H7 (cell line): ENCODE measurements at places on chromosomes 12 and 14.

DNA sequence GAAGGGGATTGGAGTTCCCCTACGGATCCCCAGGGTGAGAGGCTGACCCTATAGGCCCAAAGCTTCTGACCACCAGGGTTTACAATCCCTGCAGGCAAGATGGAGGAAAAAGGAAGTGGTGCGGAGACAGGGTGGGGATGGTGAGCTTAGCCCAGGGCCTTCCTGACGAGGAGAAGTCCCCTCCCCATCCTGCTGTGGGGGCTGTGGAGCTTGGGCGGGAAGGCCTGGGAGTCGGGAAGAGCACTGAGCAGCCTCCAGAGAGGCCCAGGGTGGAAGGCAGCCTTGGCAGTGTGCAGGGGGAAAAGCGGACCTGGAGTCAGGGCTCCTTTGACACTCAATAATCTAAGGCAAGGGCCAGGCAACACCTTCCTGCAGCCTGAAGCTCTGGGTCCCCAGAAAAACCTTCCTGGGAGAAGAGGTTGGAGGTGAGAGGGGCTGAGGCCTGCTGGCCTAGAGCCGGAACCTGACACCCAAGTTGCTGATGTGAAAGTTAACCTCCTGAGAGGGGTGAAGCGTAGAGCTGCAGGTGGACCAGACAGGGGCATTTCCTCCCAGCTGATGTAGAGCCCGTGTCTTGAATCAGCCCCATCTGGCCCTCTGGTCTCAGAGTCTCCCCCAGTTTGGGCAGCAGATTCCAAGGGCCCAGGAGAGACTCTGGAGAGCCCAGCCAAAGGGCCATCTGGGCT, 6.0 kb downstream of the HDAC7 start:
- peak; percentile 82 for DNase-seq

GRCh38 chr14:34425095-34425851, 36.8 kb downstream of the SPTSSA start:
- DNase-seq, result no peak

GRCh38 chr12:52191841-52192791, at the start of gene KRT80:
TSS of gene KRT80 (minus strand) at chr12:52192014. CDS start at chr12:52191902, 112 bp downstream.
- DNase-seq, result peak; percentile 64

DNA sequence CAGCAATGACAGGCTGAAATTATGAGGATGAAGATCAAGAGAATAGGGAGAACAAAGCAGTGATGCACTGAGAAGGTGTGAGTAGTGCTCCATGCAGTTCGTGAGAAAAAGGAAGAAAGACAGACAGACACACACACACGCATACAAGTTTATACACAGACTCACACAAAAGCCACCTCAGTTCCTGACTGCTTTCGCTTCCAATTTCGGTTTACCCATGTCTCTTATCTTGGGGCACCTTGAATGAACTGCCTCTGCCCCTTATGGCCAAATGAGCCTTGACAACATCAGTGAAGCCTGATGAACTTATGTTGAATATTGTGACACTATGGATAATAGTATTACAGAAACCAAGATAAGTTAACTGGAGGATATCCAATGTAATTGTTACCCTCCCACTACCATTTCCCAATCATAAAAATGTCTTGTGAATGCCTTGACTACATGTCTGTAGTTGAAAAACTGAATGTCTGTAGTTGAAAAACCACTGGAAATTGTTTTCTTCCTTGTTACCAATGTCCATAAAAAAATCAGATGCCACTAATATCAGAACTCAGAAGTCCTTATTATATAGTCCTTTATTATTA, 380.4 kb upstream of the DDHD1 start:
- DNase-seq, result no peak

- DNase-seq, result no peak
Measured at GRCh38 chr12:54141431-54142113, 47.2 kb downstream of the SMUG1 start.

DNA sequence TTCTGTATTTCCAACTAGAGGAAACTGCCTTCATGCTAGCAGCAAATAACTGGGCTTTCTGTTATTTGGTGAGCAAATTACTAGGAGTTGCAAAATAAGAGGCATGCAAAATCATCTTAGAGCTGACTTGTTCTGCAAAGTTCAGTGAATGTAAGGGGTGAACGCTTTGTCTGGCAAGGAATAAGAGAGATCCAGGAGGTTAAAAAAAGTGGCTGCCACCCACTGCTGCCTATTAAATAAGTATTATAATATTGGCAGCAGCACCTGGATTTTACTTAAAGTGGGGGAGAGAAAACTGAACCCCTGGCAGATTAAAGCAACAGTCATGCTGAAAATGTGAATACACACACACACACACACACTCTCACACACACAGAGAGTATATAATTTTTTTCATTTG, 557.0 kb downstream of the FLRT2 start:
- DNase-seq, result no peak

DNA sequence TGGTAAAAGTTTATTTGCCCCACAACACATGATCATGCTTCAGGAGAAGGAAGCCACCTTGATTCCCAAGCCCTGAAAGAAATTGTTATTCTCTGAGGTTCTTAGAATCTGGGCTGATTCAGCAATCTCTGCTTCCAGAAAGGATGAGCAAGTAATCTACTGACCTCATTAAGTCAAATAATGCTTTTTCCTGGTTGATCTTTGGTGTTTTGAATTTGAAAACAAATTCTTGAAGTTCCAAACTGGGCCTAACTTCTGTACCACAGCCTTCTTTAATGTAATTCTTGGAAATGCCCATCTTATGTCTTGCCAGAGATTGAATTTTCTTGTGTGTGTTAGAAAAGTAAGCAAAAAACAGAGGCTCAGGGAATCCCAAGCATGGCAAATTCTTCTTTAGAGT, 319.2 kb upstream of the DDHD1 start:
- DNase-seq, result no peak

DNA sequence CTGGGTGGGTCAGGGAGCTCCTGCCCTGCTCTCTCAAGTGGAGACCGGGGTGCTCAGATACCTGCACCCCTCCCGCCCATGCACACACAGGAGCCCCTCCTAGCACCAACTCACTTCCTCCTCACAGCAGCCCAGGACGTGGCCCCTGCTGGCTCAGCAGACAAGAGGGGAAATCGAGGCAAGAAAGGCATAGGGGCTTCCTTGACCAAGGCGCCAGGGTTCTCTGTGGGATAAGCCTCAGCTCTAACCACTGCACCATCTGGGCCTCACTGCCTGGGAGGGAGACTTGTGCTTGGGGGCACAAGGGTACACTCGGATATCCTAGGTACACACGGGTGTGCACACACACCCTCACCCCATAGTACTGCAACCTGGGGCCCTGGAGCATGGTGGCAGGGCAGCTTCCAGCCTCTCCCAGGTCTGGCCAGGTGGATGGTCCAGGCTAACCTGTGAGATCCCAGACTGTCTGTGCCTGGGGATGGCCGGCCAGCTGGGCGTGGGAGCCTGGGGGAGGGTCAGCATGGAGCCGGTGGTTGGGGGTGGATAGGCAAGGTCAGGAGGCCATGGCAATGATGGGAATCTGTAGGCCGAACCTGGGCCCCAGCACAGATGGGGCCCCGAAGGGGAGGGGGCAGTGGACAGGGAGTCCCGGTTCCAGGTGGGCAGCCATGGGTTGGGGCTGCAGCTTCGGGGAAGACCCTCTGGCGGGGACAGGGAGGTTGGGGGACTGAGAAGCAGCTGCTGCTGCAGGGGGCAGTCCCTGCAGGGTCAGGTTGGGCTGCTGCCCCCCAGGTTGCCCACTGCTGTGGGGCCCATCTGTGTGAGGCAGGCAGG, 312.4 kb downstream of the TMEM121 start:
- no peak for DNase-seq

DNA sequence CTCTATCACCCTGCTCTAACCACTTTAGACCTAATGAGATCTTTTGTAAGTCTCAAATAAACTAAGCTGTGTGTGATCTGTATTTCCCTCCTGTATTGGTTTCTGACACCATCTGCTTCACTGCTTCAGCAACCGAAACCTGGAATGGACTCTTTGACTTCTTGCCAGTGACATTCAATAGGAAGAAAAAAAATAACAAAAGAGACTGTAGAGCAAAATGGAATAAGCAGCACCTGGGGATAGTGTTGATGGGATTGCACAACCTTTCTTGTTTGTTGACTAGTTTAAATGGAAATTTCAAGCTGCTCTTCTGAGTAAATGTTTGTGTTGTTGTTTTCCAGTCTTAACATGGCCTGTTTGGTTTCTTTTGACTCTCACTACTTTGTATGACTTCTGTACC, 888.6 kb upstream of the SEL1L start:
- no peak for DNase-seq

- DNase-seq, result no peak
Measured at GRCh38 chr12:6460751-6461371, 9.0 kb downstream of the TAPBPL start.

DNA sequence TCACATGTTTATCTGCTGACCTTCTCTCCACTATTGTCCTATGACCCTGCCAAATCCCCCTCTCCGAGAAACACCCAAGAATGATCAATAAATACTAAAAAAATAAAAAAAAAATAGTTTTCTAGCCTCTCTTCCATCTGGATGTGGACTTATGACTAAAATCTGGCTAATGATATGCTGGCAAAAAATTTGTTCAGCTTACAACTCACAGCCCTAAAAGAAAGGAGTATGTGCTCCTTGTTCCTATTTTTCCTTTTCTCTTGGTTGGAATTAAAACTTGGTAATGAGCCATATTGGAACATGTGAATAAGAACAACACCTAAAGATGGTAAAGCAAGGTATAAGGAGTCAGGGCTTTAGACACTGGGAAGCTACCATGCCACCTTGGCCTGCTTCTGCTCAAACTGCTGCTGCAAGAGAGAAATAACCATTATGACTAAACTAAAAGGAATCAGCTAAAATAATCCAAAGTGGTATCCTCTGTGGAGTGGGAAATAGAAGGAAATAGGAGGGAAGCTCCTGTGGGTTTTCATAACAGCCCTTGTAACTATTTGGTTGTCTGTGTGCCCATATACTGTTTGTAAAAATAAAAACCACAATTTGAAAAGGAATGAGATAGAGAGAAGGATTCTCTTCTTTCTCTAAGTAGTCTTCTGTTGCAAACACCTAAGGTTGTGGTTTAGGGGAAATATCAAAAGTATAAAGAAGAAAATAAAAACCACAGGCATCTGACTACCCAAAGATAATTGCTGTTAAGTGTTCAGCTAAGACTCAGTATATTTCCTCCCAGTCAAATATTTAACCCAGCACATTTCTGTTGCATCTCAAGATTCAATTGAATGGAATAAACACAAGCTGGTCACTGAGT, 53.8 kb downstream of the SDR9C7 start:
- DNase-seq, result no peak

GRCh38 chr12:19299765-19300164, 139.5 kb upstream of the AEBP2 start:
- DNase-seq, result no peak

DNA sequence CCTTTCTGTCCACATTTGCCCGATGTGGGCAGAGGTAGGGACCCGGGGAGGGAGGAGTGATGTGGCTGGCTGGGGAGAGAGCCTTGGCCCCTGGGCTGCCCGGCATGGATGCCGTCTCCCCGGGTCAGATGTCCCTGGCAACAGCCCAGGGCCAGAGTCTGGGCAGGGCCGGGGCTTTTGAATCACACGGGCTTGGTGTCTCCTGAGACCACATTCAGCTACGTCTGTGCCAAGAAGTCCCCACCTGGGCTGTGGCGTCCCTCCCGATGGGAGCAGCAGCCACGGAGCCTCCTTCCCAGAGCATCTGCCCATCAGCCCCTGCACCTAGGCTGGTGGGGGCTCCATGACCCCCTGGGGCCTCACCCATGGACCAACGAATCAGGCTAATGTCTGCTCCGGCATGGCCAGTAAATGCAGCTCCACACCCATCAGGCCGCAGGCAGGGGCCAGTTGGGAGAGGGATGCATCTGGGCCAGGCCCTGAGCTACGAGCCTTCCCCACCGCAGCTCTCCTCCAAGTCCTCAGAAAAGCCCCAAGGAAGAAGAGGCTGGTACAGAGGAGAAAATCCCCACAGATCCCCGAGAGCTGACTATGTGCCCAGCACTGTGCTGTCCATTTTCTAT, 109.4 kb downstream of the RFLNA start:
- no peak for DNase-seq

DNA sequence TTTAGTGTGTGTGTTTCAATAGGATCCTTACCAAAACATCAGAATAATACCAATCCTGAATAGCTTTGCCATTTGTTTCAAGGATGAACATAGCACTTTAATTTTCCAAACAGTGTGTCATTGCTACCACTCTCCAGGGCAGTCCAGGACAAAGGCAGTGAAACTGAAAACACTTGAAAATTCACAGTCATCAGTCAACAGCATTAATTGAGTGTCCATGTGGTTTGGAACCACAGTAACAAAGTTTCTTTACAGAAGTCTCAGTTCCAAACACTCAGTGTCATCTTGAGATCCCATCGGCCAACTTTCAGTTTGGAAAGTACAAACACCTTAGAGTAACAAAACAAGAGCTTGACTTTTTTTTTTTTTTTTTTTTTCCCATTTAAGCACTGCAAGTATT, 228.4 kb upstream of the SOX5 start:
- DNase-seq, result no peak

GRCh38 chr14:98227000-98227726, 1044.8 kb downstream of the BCL11B start:
- DNase-seq, result no peak

DNA sequence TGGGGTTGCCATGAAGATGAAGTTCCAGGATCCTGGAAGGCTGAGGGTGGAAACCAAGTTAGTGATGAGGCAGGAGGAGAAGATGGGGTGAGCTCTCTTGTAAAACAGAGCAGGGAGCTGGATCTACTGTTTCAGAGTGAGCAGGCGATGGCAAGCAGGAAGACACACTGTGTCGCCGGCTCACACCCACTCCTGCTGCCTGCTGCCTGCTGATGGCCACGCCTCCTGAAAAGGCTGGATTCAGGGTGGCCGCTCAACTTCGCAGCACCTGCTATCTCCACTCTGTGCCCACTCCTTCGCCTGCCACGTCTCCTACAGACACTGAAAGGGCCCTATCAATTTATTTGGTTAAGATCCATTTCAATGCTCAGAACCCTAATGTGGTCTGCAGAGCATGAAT, 96.1 kb downstream of the RBM19 start:
- no peak for DNase-seq

GRCh38 chr12:47014474-47014873, 64.9 kb upstream of the PCED1B start:
- no peak for DNase-seq

- DNase-seq, result no peak
Measured at GRCh38 chr12:89663577-89664357, 44.9 kb downstream of the ATP2B1 start.

DNA sequence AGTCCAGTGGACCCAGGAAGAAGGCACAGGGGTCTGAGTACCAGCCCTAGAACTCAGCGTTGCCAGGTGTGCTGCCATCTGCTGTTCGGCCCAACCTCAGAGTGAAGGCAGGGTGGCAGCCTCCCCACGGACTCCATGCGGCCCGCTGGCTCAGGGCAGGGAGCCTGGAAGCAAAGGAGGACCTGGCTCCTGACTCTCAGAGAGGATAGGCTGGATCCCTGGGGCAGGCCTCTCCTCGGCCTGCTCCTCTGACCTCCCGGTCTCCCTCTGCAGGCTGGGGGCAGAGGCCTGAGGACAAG, 10.1 kb downstream of the MCRS1 start:
- peak; percentile 55 for DNase-seq

- DNase-seq, result no peak
Measured at GRCh38 chr14:31828946-31829868, 247.9 kb upstream of the ARHGAP5 start.
